Stimulated activated CD8-positive, alpha-beta memory T cell treated with anti-CD3 and anti-CD28 coated beads, Interleukin-12 subunit alpha, Interleukin-12 subunit beta, amount 100 ng/mL, for 1 hour (primary cell): ENCODE measurements at places on chromosomes 7 and 10.

DNA sequence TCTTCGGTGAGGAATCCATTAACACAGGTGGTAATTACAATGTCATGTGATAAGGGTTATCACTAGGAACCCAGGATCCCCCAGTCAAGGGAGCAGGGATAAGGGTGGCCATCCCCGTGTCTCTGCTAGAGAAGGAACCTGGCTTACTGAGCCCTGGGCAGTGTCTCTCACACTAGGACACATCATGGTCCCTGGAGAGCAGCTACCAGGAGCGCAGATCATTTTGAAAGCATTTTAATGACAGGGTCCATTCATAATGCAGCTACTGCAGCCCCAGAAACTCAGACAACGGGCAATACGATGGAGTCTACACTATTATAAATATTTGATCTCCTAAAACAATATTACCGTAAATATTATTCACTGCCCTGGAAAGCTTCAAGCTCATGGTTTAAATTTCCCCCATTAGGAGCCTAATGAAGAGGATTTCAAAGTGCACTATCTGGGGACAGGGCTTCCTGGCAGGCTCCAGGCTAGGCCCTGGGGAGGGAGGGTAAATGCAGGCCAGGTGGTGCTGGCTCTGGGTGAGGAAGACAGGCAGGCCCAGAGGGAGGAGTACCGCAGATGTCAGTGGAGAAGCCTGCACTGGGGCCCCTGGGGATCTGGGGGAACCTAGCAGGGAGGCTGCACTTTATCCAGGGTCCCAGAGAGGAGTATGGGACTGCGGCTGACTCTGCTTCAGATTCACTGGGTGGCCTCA is 52.6 kb upstream of the LOXL4 start:
- DNase-seq, result no peak

DNA sequence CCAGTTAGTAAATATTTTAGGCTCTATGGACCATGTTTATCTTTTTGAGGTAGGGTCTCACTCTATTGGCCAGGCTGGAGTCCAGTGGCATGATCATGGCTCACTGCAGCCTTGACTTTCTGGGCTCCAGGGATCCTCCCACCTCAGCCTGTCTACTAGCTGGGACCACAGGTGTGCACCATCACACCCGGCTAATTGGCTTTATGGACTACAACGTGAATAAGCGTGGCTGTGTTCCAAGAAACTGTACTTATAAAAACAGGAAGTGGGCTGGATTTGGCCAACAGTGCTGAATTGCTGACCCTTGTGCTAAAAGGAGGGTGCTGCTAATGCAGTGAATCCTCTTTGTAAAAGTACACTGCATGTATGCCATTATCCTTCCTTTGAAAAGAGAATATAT is 111.7 kb upstream of the CDK13 start:
- DNase-seq, result no peak

GRCh38 chr10:110643035-110643652 is 992 bp upstream of the RBM20 start:
- DNase-seq, result no peak

DNA sequence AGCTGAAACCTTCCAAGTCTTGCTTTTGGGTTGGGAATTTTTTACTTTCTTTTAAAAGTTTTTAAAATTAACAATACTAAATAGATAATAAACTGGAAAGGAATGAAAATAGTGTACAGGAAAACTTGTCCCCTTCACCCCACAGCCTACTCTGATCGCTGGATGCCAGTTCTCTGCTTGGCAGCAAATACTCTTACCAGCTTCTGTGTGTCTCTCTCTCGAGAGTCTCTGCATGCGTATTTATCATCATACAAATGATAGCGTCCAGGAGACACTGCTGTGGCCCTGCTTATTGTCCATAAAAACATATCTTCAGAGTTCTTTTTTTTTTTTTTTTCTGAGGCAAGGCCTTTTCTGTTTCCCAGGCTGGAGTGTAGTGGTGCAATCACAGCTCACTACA is 101.5 kb downstream of the CCNY start:
- no peak for DNase-seq

GRCh38 chr7:22571766-22572165 is 71.8 kb upstream of the STEAP1B start:
- no peak for DNase-seq

GRCh38 chr7:91128683-91129348 is 135.4 kb upstream of the FZD1 start:
- DNase-seq, result no peak

DNA sequence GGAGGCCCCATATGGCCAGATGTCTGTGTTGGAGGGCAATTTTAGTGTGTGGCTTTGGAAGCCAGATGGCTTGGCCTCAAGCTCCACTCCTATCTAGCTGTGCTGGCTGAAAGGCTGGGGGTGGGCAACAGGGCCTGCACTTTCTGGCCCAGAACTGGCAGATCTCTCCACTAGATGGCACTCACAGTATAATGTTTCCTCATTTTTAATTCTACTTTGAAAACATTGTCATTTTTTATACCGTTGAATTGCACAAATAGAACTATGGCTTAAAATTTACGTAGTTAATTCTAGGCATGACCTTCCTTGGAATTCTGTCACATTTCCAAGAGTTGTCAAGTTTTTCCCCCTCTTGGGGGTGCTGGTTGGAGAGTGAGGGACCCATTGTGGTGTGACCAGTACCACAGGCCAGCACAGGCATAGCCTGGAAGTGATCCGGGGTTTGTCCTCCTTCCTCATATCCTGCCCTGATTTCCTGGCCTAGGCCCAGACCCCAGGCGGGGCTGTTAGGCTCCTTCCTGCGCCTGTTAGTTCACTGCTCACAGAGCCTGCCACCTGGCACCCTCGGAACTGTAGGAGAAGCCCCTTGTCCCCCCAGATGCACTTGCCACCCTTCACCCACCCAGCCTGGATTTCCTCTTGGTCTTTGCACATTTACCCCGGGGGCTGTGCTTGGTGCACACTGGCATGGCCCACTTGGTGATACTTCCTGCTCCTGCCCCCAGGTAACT is 52.8 kb downstream of the ARHGAP22 start:
- no peak for DNase-seq

- no peak for DNase-seq
These were observed 51.3 kb upstream of the TCF7L2 start for GRCh38 chr10:112898540-112899390.

- DNase-seq, result no peak
These were observed 161.8 kb upstream of the CACNA2D1 start for GRCh38 chr7:82605247-82605864.

GRCh38 chr7:41685684-41686083 is 17.2 kb downstream of the INHBA start:
- DNase-seq, result no peak

DNA sequence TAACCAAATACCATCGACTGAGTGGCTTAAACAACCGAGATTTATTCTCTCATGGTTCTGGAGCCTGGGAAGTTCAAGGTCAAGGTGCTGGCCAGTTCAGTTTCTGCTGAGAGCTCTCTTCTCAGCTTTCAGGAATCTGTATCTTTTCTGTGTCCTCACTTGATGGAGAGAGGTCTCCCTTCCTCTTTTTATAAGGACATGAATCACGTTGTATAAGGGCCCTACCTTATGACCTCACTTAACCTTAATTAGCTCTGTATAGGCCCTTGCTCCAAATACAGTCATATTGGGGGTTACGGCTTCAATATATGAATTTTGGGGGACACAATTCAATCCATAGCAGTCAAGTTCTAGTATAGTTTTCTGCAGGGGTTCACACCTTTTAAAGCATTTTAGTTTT is 135.2 kb upstream of the ADO start:
- no peak for DNase-seq

DNA sequence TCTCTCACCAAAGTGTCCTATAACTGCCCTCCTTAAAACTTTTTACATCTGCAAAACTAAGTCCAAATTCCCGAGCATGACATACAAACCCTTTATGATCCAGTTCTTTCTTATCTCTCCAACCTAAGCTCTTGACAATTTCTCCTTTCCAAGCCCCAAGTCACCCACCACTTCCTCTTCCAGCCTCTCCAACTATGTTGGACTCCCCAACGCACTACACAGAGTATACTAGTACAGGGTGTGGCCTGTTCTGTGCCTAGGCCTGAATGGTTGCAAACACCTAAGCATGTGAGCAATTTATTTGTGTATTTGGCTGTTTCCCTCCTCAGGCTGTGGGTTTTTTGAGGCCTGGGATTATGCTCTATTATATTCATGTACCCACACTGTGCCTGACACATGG is 101.2 kb upstream of the APBB1IP start:
- no peak for DNase-seq

GRCh38 chr10:1205450-1206030 is 149.4 kb downstream of the WDR37 start:
- DNase-seq, result no peak

- DNase-seq, result no peak
These were observed 4.2 kb upstream of the PILRA start for GRCh38 chr7:100369105-100369504.

DNA sequence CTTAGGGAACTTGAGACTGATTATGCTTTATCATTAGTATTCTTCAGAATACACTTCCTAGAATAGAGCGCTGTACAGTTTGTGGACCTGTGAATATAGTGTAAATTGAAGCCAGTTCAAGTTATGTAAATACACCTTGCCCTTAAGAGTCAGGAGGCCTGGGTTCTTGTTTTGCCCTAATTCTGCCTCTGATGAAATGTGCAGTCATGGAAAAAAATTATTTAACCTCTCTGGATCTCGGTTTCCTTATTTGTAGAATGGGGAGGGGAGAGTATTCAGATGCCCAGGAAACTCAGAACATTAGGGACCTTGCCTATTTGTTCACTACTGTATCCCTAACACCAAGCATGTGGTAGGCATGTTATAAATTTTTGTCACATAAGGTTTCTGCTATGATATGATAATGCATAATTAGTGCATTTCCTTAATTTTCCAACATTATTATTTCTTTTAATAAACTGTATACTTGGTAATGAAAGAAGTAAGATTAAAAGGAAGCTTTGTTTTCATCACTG is 1.3 kb downstream of the EXOC6 start:
- no peak for DNase-seq

- no peak for DNase-seq
These were observed 417.1 kb downstream of the SUGCT start for GRCh38 chr7:40551685-40552576.

DNA sequence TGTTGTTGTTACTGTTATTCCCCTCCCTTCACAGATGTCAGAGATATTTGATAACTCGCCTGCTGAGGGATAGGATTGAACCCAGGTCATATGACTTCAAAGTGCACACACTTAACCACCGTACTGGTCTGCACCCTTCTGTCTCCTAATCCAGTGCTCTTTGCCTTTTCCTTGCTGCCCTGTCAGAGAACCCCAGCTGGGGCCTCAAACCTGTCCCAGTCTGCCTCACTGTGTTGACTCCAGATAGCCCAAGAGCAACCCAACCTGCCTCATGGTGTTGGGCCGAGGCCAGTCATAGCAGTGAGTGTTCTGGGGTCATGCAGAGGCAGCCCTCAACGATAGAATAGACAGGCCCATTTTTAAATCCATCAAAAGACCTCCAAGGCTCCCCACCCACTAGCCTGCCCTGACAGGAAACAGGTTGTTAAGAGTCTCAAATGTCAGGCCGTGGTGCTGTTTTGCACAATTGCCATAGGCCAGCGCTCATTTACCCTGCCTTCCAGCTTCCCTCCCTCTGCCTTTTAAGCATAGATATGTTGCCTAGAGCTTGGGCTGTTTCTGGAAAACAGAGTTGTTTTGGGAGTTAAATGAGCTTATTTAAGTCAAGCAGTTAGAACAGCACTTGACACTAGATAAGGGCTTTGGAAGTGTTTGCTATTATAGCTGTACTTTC is 37.0 kb upstream of the PDCD4 start:
- no peak for DNase-seq

DNA sequence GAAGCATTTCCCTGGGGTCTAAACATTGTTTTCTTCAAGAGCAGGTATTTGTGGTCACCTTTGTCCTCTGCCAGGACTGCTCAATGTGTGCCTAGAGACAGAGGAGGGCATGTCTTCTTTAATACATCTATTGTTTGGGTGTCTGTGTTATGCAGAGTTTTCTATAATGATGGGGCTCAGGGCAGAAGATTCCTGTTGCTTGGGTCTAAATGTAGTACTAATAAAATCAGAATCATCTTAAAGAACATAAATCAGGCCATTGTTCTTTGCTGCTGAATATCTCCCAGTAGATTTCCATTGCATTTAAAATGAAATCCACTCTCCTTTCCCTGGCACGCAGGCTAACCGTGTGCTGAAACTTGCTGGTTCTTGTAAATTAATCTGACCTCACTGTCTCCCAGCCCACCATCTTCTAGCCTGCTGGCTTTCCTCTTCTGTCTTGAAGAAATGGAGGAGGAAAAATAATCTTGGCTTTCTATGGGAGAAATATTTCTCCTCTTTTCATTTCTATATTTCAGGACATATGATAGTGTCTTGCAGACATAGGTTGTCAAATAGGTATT is 1396.8 kb downstream of the GATA3 start:
- DNase-seq, result no peak

- DNase-seq, result no peak
These were observed 86.6 kb downstream of the FRMD4A start for GRCh38 chr10:14244147-14244546.

DNA sequence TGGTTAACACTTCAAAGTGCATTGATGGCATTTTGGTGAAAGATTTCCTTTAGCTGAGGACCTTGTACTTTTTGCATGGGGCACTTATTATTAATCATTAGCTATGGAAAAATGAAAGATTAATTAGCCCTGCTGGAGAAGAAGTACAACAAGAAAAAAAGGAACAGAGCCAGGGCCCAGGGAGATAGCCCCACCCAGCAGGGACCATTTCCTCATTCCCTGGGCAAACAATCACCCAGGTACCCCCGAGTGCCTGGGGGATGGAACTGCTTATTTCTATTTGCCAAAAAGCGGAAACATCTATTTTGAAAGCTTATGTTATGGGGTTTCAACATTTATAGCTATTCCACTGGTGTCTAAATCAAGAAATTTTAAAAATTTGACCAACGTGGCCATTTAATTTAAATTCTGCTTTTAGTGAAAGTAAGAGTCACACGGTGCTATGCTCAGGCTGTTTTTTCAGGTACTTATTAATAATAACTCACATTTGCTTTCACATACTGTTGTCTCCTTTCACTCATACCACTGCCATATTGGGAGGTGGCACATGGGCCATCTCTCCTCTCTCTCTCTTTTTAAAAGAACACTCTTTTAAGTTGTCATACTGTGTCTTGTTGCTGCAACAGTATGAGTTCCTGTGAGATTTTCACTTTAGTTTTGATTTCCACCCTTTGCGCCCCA is 143.6 kb upstream of the KIF5B start:
- DNase-seq, result no peak

GRCh38 chr10:31929261-31930022 is 811 bp upstream of the ARHGAP12 start:
- DNase-seq, result no peak
